ENCODE measurements at places on chromosomes 7 and 10. TPM values are rescaled to one million over a fixed set of nuclear protein-coding genes. Genes with fewer than 3 reads are reported as not detected.
A peak's percentile ranks its signal among the peaks of the same experiment; 100 is the strongest.

- no peaks in the 10 kb centered on the region for H3K27me3 ChIP-seq
- H3K4me3 ChIP-seq = peak overlapping the region; percentile 62
- peak overlapping the region; percentile 96 for H3K27ac ChIP-seq
- peak; percentile 83 for DNase-seq
- peaks cover 22% of the 10 kb centered on the region for H3K4me1 ChIP-seq
- H3K36me3 ChIP-seq = no peaks in the 10 kb centered on the region
Observed at GRCh38 chr7:106111655-106112117, 426 bp downstream of the SYPL1 start.

DNA sequence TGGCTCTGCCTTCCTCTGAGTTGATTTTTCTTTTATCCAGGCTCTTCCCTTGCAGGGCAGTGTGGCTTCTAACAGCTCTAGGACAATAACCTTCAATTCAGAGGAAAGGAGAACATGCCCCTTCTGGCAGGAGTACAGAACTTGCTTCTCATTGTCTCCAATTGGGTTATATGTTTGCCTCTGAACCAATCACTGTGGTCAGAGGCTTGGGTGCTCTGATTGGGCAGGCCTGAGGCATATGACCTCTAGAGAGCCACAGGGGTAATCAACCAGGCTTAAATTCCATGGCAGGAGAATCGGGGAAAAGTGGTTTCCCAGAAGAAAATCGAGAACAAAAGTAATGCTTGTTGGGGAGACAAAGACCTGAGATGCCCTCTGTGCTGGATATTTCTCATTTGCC is 240.0 kb downstream of the REEP3 start:
- H3K4me3 ChIP-seq = no peak overlapping the region
- peak overlapping the region; percentile 78 for H3K27ac ChIP-seq
- no peak for DNase-seq
- peaks cover 19% of the 10 kb centered on the region for H3K4me1 ChIP-seq

DNA sequence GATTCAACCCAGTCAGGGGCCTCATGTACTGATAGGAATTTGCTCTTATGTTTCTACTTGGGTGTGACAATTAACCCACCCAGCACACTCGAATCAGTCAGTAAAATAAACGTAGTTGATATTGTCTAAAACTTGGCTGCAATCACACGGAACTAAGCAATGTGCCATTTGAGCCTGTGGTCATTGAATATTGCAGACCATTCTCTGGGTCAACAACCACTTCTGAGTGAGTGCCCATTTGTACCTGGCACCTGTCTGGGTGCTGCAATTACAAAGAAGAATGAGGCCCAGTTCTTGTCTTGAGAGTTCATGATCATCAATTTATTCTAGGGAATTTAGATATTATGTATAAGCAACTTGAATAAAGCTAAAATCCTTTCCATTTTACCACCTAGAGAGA is 29.8 kb downstream of the NPY start:
- H3K36me3 ChIP-seq = no peaks in the 10 kb centered on the region
- no peak for DNase-seq
- no peaks in the 10 kb centered on the region for H3K27me3 ChIP-seq
- H3K4me3 ChIP-seq = no peak overlapping the region

NOD1 gene
- 79.6 TPM for total RNA-seq

DNA sequence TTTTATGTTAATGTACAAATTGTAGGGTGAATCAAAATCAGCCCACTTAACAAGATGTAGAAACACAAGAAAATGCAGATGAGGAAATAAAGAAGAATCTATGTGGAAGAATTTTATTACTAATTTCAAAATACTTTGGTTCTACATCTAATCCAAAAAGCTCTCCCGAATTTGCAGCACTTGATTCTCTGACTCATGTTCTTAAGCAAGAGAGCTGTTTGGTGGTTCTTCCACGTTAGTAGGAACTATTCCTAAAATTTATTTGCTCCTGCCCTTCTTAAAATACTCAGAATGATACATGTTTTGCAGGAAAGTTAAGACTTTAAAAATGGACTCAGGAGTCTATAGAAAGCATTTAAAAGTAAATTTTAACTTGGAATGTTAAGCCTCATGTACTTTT is 91.8 kb downstream of the ZMYND11 start:
- H3K4me1 ChIP-seq = peaks cover 4% of the 10 kb centered on the region
- H3K27me3 ChIP-seq = no peaks in the 10 kb centered on the region
- no peak overlapping the region for H3K27ac ChIP-seq
- peak; percentile 39 for DNase-seq
- H3K36me3 ChIP-seq = no peaks in the 10 kb centered on the region
- H3K4me3 ChIP-seq = no peak overlapping the region

CTAGE4 gene
- not detected for total RNA-seq

WEE2 gene
- 0.09 TPM for total RNA-seq

DNA sequence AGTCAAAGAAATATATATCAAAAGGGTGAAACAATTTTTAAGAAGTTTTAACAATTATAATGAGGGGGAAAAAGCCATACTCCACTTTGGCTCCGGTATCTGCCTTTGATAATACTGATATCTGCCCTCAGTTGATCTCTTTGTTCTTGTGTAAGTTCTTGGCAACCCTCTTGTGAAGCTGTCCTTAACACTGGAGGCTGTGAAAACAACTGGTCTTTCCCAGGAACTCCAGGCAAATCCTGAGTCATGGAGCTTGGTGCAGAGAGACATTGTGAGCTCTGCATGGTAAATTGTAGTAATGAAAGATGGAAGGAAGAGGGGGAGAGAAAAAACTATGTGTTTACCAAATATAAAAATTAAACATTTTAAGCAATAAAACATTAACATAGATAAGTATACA is 11.9 kb upstream of the ERVW-1 start:
- peaks cover 83% of the 10 kb centered on the region for H3K36me3 ChIP-seq
- DNase-seq = no peak
- no peak overlapping the region for H3K4me3 ChIP-seq
- H3K27ac ChIP-seq = peak overlapping the region; percentile 12

- H3K36me3 ChIP-seq = no peaks in the 10 kb centered on the region
- no peaks in the 10 kb centered on the region for H3K27me3 ChIP-seq
- no peak overlapping the region for H3K27ac ChIP-seq
- H3K4me3 ChIP-seq = no peak overlapping the region
- no peak for DNase-seq
- H3K4me1 ChIP-seq = no peaks in the 10 kb centered on the region
Observed at GRCh38 chr10:29809383-29809782, 174.6 kb upstream of the SVIL start.

GRCh38 chr10:80268266-80268665 is 21.2 kb downstream of the MAT1A start:
- no peaks in the 10 kb centered on the region for H3K36me3 ChIP-seq
- no peak overlapping the region for H3K27ac ChIP-seq
- no peak overlapping the region for H3K4me3 ChIP-seq
- no peak for DNase-seq
- peaks cover 16% of the 10 kb centered on the region for H3K4me1 ChIP-seq
- H3K27me3 ChIP-seq = no peaks in the 10 kb centered on the region

STEAP4 gene
- total RNA-seq = not detected

DNA sequence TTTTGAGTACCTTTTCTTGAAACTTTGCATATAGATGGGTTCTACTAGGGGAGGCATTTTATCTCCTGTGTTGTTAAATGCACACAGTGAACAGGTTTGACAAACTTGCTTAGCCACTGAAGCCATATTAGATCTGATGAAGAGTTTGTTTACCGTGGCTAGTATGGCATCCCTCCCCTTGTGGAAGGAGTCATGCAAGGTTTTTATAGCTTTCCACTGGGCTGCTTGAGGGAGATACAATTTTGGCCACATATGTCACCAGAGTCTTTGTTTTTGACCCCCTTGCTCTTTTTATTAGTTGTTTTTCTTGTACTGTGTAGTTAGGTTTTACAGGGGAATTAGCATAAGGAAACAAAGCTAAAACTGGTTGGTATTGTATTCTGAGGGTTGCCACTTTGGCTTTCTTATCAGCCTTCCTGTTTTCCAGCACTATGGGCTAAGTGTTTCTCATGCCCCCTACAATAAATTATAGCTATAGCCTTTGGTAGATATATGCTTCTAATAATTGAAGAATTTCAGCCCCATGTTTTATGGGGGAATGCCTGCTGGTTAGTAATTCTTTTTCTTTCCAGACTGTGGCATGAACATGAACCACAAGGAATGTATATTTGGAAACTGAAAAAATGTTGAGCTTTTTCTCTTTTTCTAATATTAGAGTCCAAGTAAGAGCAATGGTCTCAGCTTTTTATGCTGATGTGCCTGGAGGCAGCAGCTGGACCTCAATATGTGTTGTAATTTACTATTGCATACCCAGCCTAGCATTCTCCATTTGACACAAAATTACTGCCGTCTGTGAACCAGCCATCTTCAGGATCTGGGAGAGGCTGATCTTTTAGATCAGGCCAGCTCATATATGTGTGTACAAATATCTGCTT is 18.4 kb upstream of the STEAP2 start:
- no peak for DNase-seq
- no peaks in the 10 kb centered on the region for H3K4me1 ChIP-seq
- no peak overlapping the region for H3K4me3 ChIP-seq
- no peak overlapping the region for H3K27ac ChIP-seq
- H3K27me3 ChIP-seq = no peaks in the 10 kb centered on the region

DNA sequence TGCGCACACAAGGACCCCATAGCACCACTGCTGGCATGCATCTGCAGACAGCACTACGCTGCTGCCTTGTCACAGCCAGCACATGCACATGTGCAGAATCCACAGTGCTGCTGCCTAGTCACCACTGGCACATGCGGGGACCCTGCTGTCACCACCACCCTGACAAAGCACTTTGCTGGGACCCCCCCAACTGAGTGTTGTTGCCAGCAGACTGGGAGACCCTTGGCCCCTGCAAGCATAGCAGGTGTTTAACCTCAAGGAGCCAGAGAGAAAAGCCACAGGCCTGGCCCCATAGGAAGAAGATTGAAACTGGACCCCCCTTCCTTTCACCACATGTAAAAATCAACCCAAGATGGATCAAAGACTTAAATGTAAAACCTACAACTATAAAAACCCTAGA is 211.2 kb downstream of the ITGB1 start:
- no peaks in the 10 kb centered on the region for H3K4me1 ChIP-seq
- H3K4me3 ChIP-seq = no peak overlapping the region
- no peaks in the 10 kb centered on the region for H3K27me3 ChIP-seq

CUL2 gene
- total RNA-seq = 19.2 TPM

DNA sequence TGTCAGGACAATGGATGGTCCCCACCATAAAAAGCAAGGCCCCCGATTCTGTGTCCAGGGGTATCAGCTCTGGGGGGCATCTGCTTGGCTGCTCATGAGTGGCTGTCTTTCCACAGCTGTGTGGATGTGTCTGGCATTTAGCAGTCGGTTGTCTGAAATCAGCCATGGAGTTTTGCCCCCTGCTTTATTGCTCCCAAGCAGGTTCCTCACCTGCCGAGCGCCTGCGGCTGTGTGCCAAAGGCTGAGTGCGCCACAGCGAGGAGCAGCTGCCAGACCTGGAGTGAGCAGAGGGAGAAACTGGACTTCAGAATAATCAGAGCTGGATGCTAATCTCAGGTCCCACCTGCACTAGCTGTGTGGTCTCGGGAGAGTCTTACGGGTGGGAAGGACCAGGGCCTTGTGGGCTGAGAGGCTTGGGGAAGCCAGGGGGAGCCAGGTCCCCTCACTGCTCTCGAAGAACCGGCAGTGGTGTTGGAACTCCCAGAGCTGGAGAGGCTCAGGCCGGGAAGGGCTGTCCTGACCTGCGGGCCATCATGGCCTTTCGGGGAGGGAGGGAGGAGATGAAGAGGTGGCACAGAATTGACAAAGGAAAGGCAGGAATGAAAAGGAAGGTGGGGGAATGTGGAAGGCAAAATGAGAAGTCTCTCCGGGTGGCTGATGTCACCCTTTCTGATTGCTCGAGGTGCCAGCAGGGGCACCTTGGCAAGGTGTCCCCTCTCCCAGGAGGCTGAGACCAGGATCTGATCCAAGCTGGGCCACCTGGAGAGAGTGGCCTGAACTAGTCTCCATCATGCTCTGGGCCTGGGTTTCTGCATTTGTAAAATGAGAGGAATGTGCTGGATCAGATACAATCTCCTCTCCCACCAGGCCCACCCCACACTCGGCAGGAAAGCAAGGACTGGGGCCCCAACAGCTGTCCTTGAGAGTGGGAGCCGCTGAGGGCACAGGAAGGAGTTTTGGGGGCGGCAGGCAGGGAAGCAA is 30.2 kb upstream of the LEP start:
- H3K4me3 ChIP-seq = no peak overlapping the region
- H3K27ac ChIP-seq = no peak overlapping the region

DNA sequence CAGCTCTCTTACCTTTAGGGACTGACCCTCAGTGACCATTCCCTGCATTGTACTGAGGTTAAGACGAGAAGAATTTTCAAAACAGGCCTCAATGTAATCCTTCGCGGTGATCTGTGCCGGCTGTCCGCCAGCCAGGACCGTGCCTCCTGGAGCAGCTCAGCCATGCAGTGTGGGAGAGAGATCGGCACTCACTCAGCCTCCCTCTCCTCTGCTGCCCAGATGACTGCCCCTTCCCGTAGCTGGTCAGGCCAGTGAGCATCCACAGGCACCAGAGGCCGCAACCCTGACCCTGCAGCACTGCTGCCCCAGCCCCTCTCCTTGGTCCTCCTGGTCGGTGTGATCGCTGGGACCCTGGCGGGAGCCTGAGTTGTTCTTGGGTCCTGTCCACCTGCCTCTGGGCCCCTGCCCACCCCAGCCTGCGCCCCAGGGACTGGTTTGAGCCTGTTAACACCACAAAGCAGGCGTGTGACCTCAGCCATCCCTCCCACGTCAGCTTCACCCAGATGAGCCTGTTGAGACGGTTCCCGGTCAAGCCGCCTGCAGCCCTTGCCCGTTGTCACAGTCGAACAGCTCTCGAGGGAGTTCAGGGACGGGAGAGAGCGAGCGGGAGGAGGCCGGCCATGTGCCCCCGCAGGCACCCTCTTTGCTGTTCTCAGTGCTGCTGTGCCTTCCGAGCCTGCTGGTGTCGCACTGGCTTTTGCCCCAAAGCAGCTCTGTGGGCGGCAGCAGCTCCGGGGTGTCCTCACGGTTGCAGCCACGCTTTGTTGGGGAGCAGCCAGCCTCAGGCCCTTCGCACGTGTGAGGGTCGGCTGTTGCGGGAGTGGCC is 37.2 kb downstream of the NKX6-2 start:
- DNase-seq = no peak
- peaks cover under 1% of the 10 kb centered on the region for H3K36me3 ChIP-seq
- no peak overlapping the region for H3K4me3 ChIP-seq
- no peak overlapping the region for H3K27ac ChIP-seq
- H3K27me3 ChIP-seq = no peaks in the 10 kb centered on the region

LIPF gene
- total RNA-seq = not detected

HOXA1 gene
- 0.42 TPM for total RNA-seq

ANKRD61 gene
- 0.15 TPM for total RNA-seq

DNA sequence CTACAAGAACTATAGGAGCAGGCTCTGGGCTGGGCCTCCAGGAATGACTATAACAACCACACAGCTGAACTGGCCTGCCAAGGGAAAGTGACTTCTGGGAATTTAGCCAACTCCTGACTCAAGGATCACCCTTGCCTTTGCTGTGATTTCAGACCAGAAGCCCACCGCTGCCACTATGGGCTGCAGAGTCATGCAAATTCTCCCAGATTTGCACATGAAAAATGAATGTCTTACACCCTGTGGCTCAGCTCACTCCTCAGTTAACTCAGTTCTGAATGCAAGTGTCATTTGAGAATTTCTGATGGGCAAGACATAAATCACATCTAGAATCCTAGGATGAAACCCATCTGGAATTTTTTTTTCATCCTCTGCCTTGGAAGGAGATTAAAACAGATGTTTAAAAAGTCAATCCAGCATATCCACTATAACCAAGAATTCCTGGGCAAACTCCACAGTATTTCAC is 186.5 kb upstream of the BET1 start:
- H3K4me1 ChIP-seq = no peaks in the 10 kb centered on the region
- no peak overlapping the region for H3K4me3 ChIP-seq
- H3K36me3 ChIP-seq = no peaks in the 10 kb centered on the region
- no peaks in the 10 kb centered on the region for H3K27me3 ChIP-seq
- no peak overlapping the region for H3K27ac ChIP-seq

GATA3 gene
- total RNA-seq = 3.4 TPM

All from cardiac muscle cell (in vitro differentiated cells and primary cell).